Caudate nucleus (tissue), 63 donors: ENCODE measurements at places on chromosomes 12 and 14.

DNA sequence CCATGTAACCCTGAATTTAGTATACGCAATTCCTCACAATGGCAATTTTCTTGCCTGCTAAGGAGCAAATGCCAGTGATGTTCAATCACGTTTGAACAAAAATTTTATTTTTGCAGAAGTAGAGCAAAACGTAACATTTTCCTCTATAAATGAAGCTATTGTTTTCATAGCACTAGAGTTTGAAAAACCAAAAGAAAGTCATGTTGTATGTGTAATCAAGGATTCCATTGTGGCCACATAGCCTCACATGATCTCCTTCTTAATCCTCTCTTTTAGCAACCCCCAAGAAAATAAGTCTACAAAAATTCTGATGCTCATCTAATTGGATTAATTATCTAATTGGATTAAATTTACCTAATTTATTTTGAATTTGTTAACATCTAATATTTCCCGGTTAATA is 1217.4 kb upstream of the FLRT2 start:
- DNase-seq, result no peak

DNA sequence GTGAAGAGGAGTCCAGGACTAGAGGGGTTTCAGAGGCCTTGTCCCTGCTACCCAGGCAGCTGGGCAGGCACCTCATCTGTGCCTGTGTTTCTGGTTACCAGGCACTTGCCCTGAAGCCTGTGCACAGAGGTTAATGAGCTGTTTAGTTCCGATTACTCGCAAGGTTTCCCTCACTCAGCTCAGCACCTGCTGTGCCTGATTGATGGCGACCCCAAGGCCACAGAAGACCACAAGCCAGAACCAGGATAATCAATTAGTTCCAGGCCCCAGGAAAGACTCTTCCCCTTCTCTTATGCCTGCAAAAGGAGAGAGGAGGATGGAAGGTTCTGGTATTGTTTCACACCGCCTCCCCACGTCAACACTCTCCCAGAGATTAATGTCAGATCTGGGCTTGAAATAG is 88.8 kb upstream of the NOS1 start:
- no peak for DNase-seq

- no peak for DNase-seq
These were observed 39.0 kb downstream of the MNAT1 start for GRCh38 chr14:60773558-60773957.

GRCh38 chr12:43758247-43758727 is 303 bp downstream of the PUS7L start:
- no peak for DNase-seq

GRCh38 chr12:28036940-28037339 is 64.4 kb upstream of the PTHLH start:
- DNase-seq, result no peak

DNA sequence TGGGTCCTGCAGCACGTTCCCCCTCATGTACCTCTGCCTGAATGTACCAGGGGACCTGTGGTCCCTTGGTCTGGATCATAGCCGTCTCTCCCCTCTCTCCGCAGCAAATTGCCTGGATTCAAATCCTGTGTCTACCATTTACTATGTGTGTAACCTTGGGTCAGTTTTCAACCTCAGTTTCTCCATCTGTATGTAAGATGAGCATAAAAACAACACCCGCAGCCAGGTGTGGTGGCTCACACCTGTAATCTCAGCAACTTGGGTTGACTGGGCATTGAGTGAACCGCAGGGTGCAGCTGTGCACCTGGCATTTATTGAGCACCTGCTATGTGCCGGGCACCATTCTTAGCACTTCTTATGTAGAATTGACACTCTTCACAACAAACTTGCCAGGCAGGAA is 14.1 kb downstream of the CYP46A1 start:
- no peak for DNase-seq

- no peak for DNase-seq
These were observed 53.6 kb upstream of the ARHGAP5 start for GRCh38 chr14:32023540-32023939.

DNA sequence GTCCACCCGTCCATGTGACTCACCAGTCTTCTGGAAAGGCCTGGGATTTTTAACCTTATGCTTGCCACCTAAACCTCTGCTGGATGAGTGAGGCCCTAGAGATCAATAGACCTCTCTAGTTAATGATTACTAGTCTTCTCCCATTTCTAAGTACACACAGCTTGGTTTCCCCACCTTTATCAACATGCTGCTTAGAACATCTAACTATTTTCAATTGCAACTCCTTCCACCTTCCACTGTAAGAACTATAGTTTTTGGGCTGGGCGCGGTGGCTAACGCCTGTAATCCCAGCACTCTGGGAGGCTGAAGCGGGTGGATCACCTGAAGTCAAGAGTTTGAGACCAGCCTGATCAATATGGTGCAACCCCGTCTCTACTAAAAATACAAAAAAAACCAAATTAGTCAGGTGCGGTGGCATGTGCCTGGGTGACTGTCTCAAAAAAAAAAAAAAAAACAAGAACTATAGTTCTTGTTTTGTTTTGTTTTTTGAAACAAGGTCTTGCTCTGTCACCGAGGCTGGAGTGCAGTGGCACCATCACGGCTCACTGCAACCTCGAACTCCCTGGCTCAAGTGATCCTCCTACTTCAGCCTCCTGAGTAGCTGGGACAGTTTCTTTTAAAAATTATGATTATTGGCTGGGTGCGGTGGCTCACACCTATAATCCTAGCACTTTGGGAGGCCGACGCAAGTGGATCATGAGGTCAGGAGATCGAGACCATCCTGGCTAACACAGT is 18.7 kb upstream of the MDM2 start:
- no peak for DNase-seq

DNA sequence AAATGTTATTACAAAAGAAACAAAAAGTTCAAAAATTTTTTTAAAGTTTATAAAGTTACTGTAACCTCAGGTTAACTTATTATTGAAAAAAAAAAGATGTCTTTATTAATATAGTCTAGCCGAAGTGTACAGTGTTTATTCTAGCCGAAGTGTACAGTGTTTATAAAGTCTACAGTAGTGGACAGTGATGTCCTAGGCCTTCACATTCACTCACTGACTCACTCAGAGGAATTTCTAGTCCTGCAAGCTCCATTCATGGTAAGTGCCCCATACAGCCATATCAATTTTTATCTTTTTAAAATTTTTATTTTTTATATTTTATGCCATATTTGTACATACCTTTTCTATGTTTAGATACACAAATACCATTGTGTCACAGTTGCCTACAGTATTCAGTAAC is 10.4 kb downstream of the ATG2B start:
- DNase-seq, result no peak

DNA sequence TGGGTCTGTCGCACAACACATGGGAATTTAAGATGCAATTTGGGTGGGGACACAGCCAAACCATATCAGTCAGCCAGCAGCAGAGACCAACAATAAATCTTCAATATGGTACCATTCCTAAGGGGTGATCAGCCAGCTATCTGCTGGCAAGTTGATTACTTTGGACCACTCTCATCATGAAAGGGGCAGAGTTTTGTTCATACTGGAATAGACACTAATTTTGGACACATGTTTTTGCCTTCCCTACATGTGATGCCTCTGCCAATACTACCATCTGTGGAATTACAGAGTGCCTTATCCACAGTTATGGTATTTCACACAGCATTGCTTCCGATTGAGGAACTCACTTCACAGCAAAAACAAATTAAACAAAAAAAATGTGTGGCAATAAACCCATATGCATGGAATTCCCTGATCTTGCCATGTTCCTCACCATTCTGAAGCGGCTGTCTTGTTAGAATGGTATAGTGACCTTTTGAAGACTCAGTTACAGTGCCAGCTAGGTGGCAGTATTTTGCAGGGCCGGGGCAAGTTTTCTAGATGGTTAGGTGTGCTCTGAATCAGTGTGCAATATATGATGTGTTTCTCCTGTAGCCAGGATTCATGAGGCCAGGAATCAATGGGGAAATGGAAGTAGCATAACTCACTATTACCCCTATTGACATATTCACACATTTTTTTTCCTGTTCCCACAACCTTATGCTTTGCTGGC is 179.0 kb upstream of the IGF1 start:
- no peak for DNase-seq
